Aorta (tissue), 5 donors: ENCODE measurements at places on chromosomes 12 and 14. TPM values are rescaled to one million over a fixed set of nuclear protein-coding genes. Genes with fewer than 3 reads are reported as not detected.

LRRK2 gene
- 23.3 TPM for total RNA-seq

GPR135 gene
- 7.4 TPM for total RNA-seq

SMCO3 gene
- 0.26 TPM for total RNA-seq

GZMB gene
- total RNA-seq = 3.0 TPM

CCDC196 gene
- total RNA-seq = not detected

TAS2R14 gene
- 5.2 TPM for total RNA-seq

CRIP1 gene
- 236 TPM for total RNA-seq

MSI1 gene
- total RNA-seq = 0.32 TPM

DNA sequence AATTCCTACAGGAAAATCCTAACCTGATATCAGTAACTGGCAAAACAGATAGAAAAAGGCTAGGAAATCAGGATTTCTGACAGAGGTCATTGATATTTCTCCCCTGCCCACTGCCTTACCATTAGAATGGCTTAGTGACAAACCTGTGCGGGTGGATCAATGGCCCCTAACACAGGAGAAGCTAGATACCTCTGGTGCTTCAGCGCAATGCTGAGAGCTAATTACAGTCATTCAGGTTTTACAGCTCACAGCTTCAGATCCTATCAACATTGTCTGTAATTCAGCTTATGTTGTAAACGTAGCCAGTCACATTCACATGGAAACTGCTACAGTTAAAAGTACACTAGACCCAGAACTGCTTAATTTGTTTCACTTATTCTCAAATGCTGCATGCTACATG, 17.4 kb upstream of the SLC10A1 start:
- H3K4me1 ChIP-seq = no peaks in the 10 kb centered on the region
- H3K27ac ChIP-seq = no peak overlapping the region
- H3K4me3 ChIP-seq = no peak overlapping the region
- no peak for DNase-seq

GRCh38 chr14:25431211-25432076, 381.5 kb upstream of the STXBP6 start:
- no peaks in the 10 kb centered on the region for H3K27me3 ChIP-seq
- no peaks in the 10 kb centered on the region for H3K4me1 ChIP-seq
- H3K36me3 ChIP-seq = no peaks in the 10 kb centered on the region
- no peak overlapping the region for H3K27ac ChIP-seq

DNA sequence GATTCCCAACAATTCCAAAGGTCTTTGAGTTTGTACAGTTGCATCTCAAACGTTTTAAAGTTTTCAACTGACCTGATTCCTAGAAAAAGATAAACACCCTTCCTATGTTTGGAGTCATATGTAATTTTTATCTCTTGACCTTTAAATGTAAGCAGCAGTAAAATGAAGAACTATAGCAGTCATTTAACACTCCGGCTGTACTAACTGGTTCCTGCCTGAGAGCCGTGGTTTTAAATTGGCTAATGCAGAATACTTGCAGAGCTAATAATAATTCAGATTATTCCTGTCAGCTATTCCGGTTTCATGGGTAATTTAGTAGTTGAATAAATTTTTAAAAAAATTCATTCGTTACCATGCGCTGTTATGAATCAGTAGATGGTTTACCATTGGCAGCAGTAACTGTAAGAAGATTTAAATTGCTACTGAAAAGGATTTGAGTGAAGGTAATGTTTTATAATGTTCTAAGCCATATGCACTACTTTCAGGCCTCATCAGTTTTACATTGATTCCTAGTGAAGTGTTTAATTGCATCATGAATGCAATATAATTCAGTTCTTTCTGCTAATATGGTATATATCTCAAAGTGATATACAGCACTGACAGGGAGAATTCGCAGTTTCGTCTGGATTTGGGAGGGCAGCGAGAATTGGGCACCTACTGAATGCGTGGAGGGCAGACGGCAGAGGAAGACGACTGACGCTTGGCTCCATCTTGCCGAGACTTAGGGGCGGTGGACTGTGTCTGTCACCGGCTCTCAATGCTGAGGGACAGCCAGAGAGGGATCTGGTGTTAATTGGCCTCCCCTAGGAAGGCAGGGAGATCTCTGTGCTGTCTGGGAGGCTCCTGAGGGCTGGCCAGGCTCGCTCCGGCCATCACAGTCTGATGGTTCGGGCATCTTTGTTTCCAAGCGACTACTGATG, 217.7 kb downstream of the PHETA1 start:
- no peaks in the 10 kb centered on the region for H3K4me1 ChIP-seq
- no peak for DNase-seq
- no peak overlapping the region for H3K27ac ChIP-seq
- H3K4me3 ChIP-seq = no peak overlapping the region
- H3K36me3 ChIP-seq = no peaks in the 10 kb centered on the region

DNA sequence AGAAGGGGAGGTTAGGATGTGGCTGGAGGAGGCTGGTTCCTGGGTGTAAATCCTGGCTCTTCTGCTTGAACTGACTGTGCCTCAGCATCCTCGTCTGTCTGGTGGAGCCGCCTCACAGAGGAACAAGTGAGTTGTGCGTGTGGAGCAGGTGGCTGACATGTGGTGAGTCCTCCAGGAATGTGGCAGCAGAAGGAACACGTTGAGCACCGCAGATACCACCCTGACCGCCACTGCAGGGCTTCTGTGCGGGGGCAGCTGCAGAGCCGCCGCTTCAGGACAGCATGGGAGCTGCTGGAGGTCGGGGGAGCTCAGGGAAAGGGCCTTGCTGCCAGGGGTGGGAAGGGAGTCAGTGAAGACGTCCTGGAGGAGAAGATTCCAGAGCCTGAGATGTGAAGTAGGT, 48.9 kb downstream of the TRAF3 start:
- H3K4me1 ChIP-seq = no peaks in the 10 kb centered on the region
- H3K27ac ChIP-seq = no peak overlapping the region
- H3K27me3 ChIP-seq = no peaks in the 10 kb centered on the region
- H3K36me3 ChIP-seq = no peaks in the 10 kb centered on the region
- DNase-seq = no peak

- H3K4me3 ChIP-seq = no peak overlapping the region
- peak overlapping the region; percentile 73 for H3K27ac ChIP-seq
- DNase-seq = no peak
- H3K4me1 ChIP-seq = no peaks in the 10 kb centered on the region
- H3K36me3 ChIP-seq = no peaks in the 10 kb centered on the region
These were observed 3.4 kb downstream of the SSH1 start for GRCh38 chr12:108853981-108854446.

DNA sequence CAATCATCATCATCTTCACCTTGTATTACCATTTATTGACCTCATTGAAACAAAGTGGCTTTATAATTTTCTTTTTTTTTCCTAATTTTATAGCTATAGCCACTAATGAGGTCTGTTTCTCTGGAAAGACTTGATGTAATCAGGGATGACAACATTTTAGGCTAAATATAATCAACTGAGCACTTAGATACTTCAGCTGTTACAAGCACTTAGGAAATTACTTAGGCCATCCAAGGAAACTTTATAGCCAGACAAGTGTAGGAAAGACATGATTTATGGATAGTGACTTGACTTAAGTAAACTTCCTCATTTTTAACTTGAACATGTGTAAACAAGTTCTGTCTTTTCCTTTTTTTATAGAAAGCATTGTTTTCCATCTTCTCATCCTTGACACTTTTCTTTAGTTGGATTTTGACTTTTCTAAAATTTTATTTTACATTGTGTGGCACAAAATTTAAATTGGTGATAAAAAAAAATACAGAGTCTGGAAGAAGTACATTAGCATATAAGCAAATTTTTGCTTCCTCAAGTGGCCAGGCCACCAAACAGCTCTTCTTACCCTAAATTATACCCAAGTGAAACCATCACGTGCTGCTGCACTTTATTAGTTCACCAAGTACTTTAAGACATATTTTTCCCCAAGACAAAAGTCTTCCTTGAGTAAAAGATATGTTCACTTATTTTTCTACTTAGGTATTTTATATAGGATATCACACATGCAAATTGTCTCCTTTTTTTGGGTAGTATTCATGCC, 15.1 kb downstream of the CPNE8 start:
- no peaks in the 10 kb centered on the region for H3K27me3 ChIP-seq
- H3K27ac ChIP-seq = no peak overlapping the region
- no peak for DNase-seq
- H3K4me3 ChIP-seq = no peak overlapping the region
- no peaks in the 10 kb centered on the region for H3K36me3 ChIP-seq
- H3K4me1 ChIP-seq = no peaks in the 10 kb centered on the region

- no peak for DNase-seq
- no peaks in the 10 kb centered on the region for H3K27me3 ChIP-seq
- H3K27ac ChIP-seq = no peak overlapping the region
- no peak overlapping the region for H3K4me3 ChIP-seq
These were observed 207.1 kb downstream of the GALC start for GRCh38 chr14:87785897-87786296.

GRCh38 chr12:89262855-89263552, 89.3 kb downstream of the DUSP6 start:
- H3K27ac ChIP-seq = no peak overlapping the region
- DNase-seq = no peak
- H3K4me1 ChIP-seq = no peaks in the 10 kb centered on the region
- no peaks in the 10 kb centered on the region for H3K27me3 ChIP-seq
- no peak overlapping the region for H3K4me3 ChIP-seq

GRCh38 chr12:117091758-117092510, 7.3 kb downstream of the TESC start:
- H3K4me3 ChIP-seq = no peak overlapping the region
- no peaks in the 10 kb centered on the region for H3K36me3 ChIP-seq
- no peaks in the 10 kb centered on the region for H3K4me1 ChIP-seq
- H3K27me3 ChIP-seq = peaks cover 2% of the 10 kb centered on the region
- DNase-seq = peak; percentile 51

- H3K36me3 ChIP-seq = no peaks in the 10 kb centered on the region
- DNase-seq = no peak
- H3K27ac ChIP-seq = no peak overlapping the region
- H3K27me3 ChIP-seq = no peaks in the 10 kb centered on the region
These were observed 48.6 kb upstream of the PPP1R12A start for GRCh38 chr12:79983492-79983891.

DNA sequence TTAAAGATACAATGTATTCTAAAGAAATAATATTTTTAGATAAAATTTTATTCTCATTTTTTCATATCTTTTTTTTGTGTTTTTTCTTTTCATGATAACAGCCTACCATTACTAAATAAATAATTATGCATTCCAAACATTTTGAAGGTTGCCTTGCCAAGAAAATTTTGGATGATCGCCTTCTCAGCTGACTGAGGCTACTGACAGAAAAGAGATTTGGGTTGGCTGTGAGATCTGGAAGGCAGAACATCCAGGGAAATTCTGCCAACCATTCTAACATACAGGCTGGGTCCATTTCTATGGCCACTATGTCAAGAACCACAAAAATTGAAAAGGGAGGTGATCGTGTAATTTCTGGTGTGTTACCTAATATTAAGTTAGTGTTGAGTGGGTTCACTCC, 48.1 kb downstream of the GALNT8 start:
- H3K4me3 ChIP-seq = no peak overlapping the region
- H3K4me1 ChIP-seq = no peaks in the 10 kb centered on the region
- H3K27me3 ChIP-seq = no peaks in the 10 kb centered on the region
- DNase-seq = no peak

GRCh38 chr14:58082011-58082410, 70.0 kb downstream of the ARMH4 start:
- no peaks in the 10 kb centered on the region for H3K27me3 ChIP-seq
- no peak overlapping the region for H3K4me3 ChIP-seq
- H3K27ac ChIP-seq = peak overlapping the region; percentile 87
- DNase-seq = no peak
- no peaks in the 10 kb centered on the region for H3K36me3 ChIP-seq

GRCh38 chr12:27751386-27752047, 28.5 kb upstream of the KLHL42 start:
- DNase-seq = no peak
- peaks cover 3% of the 10 kb centered on the region for H3K36me3 ChIP-seq
- H3K4me1 ChIP-seq = no peaks in the 10 kb centered on the region
- no peaks in the 10 kb centered on the region for H3K27me3 ChIP-seq
- H3K4me3 ChIP-seq = no peak overlapping the region
- no peak overlapping the region for H3K27ac ChIP-seq

DNA sequence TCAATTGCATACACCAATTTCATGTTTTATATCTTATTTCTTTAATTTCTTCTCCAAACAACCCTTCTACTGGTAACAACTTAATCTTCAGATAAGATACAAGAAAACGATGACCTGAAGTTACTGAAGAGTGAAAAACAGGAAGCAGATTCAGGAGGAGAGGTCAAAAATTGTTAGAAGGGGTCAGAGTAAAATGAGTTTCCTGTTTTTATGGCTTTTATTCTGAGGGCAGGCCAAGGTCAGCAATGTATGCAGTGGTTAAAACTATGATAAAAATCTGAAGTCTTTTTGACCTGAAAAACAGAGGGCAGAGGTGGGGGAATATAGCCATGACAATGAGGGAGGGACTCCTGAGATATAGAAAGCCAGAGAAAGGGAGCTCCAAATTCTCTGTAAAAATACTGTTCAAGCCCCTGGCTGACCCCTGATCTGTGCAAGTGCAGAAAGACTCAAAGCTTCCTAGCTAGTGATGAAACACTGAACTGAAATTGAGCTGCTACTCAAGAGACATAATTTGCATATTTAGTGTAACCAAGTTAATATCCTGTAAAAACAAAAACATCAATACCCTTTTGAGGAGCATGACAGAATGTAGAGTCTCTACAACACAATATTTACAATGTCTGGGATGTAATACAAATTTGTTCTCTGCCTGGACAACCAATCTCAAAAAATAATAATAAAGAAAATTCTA, 514.3 kb upstream of the SEL1L start:
- H3K27me3 ChIP-seq = no peaks in the 10 kb centered on the region
- no peaks in the 10 kb centered on the region for H3K4me1 ChIP-seq
- no peak for DNase-seq
- H3K36me3 ChIP-seq = no peaks in the 10 kb centered on the region

DNA sequence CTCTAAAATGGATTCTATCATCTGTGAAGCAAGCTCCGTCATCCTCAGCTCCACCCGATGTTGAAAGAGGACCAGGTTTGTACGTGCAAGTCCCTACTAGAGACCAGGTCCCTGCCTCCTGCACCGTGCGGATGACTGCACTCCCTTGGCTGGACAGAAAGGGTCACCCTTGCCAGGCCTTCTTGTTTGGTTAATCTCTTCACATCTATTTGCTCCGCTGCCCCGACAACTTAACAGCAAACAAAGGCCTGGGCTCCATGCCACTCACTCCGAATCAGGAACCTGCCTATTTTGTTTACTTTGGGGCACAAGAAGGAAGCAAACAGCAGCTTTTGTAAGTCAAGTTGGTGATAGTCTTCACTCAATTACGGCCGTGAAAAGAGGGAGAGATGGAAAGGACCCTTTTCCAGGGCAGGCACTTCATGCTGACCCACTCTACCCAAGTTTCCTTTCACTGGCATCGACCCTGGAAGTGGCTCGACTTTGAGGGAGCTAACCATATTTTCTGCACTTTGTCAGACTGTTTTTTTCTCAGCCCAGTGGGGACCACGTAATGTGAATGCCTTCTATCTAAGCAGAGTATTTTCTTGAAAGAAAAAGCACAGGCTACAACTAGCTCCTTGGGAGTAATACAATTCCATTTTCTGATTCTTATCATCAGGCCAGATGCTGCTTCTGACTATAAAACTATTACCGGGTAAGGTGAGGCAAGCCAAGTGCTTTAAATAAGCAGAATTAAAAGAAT, 202.6 kb downstream of the FOXN3 start:
- peak overlapping the region; percentile 78 for H3K27ac ChIP-seq
- peak; percentile 86 for DNase-seq
- H3K4me1 ChIP-seq = peaks cover 4% of the 10 kb centered on the region
- no peaks in the 10 kb centered on the region for H3K27me3 ChIP-seq
